ENCODE measurements at places on chromosomes 11 and 22. TPM values are rescaled to one million over a fixed set of nuclear protein-coding genes. Genes with fewer than 3 reads are reported as not detected.

DNA sequence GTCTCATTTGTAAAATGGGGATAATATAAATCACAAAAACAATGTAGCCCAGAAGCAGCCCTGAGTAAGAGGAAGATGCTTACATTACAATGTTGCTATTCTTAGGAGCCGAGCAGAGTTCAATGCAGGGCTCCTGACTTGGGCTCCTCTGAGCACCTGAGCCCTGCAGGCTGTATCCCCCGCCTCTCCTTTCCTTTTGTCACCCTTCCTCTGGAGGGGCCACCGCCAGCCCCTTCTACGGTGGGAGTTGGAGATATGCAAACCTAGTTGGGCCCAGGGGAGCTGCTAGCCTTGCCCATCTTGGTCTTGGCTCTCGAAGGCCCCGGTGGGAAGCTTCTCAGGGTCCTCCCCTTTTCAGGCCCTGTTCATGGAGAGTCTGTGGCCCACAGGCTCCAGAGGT lies 8.4 kb upstream of the CSNK1E start:
- DNase-seq: no peak

DNA sequence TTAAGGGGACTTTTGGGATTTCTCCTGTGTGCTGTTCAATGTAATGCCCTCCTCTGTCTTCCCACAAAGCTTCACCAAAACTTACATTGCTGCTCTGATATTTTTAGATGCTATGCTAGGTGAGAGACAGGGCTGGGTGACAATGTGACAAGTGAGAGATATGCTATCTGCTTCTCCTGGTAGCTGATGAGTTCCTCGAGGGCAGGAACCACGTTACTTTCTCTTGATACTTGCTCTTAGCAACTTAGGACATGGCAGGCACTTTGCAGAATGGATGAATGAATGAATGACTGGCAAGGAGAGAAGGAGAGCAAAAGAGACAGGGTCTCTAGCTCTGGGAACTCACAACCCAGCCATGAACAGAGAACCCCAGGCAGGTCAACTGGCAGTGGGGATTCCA lies 115.4 kb downstream of the C11orf58 start:
- no peak for DNase-seq

- no peak for DNase-seq
Observed at GRCh38 chr11:77175869-77176539, 48.0 kb downstream of the MYO7A start.

DNA sequence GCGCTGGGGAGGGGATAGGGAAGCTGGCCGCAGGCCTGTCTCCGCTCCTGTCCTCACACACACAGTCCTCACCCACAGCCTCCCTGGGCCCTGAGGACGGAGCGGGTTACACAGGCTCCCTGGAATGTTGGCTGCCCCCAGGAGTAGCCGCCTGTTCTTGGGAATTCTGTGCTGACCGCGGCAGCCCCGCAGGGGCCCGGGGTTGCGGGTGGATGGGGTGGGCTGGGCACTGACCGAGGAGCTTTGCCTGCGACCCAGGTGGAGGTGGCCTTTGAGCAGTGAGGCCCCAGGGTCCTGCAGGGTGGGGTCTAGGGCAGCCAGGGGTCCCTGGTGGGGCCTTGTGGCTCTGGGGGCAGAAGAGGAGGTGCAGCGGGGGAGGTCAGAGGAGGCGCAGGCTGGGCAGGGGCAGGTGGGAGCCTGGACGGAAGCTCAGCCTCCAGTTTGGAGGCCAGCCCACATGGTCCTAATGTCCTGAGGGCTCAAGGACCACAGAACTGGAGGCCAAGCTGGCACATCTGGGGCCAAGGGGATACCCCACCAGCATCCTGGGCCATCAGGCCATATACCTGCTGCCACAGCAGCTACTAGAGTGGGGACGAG lies 6.6 kb upstream of the MRGPRG start:
- no peak for DNase-seq

- DNase-seq: no peak
Observed at GRCh38 chr11:93908689-93909088, 58.3 kb upstream of the VSTM5 start.

GRCh38 chr11:111372538-111372937 lies 6.5 kb downstream of the POU2AF1 start:
- DNase-seq: no peak

- no peak for DNase-seq
Observed at GRCh38 chr11:66904561-66904960, 47.7 kb downstream of the LRFN4 start.

- DNase-seq: no peak
Observed at GRCh38 chr22:41345807-41346335, 35.9 kb upstream of the TEF start.

- DNase-seq: peak; percentile 60
Observed at GRCh38 chr11:96014217-96014616, 90.3 kb upstream of the MTMR2 start.

DNA sequence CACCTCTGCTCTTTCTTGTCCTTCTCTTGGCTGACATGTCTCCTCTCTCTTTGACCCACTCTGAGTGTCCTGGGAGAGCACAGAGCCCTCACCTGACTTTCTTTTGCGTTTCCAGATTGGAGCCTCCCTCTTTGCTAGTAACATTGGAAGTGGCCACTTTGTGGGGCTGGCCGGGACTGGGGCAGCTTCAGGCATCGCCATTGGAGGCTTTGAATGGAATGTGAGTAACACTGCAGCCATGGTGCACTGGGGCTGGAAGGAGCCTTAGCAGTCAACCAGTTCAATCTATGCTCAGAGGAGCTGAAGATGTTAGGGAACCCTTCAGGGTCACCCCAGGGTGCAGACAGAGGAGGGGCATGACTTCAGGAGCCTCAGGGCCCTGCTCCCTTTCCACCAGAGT lies 23.8 kb downstream of the SLC5A1 start:
- DNase-seq: no peak

- DNase-seq: peak; percentile 31
Observed at GRCh38 chr11:112555491-112556364, 295.1 kb upstream of the PLET1 start.

DNA sequence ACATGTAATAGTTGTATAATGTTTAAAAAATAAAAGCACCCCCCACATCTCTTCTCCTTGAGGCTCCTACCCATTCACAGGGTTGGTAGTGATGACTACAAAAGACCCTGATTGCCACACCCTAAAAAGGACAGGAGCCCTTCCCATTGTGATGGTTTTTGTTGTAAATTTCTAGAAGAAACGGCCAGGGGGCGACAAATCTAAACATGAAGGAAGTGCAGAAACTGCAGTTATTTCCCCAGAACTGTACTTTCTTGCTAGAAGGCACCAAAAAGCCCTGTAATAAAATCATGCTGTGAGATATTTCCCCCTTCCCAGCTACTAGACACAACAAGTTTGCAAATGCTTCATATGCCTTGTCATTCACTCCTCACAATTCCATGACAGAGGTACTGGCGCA lies 10.8 kb downstream of the PRR5L start:
- no peak for DNase-seq

DNA sequence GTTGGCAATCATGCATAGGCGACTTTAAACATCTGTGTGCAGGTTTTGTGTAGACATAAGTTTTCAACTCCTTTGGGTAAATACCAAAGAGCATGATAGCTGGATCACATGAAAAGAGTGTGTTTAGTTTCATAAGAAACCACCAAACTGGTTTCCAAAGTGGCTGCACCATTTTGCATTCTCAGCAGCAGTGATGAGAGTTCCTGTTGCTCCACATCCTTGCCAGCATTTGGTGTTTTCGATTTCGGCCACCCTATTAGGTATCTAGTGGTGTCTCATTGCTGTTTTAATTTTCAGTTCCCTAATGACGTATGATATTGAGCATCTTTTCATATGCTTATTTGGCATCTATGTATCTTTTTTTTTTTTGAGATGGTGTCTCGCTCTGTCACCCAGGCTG lies 62.8 kb upstream of the CCND1 start:
- no peak for DNase-seq

- no peak for DNase-seq
Observed at GRCh38 chr22:27731621-27732020, 69.9 kb downstream of the MN1 start.

GRCh38 chr22:43235445-43236409 lies 48.8 kb upstream of the TTLL12 start:
- DNase-seq: no peak

DNA sequence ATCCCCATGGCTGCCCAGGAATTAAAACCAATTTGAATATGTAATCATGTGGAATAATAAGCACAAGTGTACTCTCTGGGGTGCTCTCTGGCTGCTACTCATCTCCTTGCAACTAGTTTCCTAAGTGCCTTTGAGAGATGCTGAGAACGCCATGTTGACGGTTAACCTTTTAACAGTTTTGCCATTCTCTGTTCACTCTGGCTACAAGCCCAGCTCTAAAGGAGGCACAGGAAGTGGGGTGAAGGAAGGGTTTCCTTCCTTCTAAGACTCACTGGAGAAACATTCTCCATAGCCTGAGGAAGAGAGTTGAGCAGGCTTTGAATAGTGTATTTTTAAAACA lies 122.0 kb upstream of the ZC3H12C start:
- DNase-seq: no peak

- DNase-seq: no peak
Observed at GRCh38 chr11:19398772-19399527, 158.2 kb upstream of the E2F8 start.

The WT1 gene
- total RNA-seq: not detected

The OR51B2 gene
- total RNA-seq: not detected

The BRMS1 gene
- total RNA-seq: 47.6 TPM

The KCNQ1OT1 gene
- 0.21 TPM for total RNA-seq

The FJX1 gene
- not detected for total RNA-seq

The CYB5R2 gene
- not detected for total RNA-seq

The MS4A6A gene
- total RNA-seq: 2.6 TPM
